ENCODE measurements at places on chromosomes 2 and 18. TPM values are rescaled to one million over a fixed set of nuclear protein-coding genes. Genes with fewer than 3 reads are reported as not detected.

GRCh38 chr2:36271266-36271665 is 84.3 kb upstream of the CRIM1 start:
- no peak for DNase-seq

GRCh38 chr2:85811180-85812093 is 57.6 kb downstream of the ATOH8 start:
- no peak for DNase-seq

DNA sequence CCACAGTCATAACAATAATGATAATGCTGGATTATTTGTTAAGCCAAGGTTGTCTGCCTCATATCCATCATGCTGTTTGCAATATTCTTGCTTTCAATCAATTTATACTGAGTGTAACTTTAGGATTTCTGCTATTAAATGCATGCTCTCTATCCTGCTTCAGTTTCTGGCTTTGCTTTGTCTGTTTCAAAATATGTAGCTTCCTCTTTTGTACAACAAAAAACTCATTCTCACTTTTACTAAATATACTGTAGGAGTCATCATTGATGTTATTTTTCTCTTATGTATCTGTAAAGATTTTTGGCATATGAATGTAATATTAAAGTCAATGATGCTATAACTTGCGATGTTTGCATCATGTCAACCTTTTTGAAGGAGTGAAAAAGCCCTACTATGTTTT is 149.3 kb downstream of the GPD2 start:
- no peak for DNase-seq

GRCh38 chr2:104539649-104540048 is 314.3 kb upstream of the POU3F3 start:
- DNase-seq: no peak

GRCh38 chr2:161273038-161273760 is 35.0 kb upstream of the PSMD14 start:
- DNase-seq: peak; percentile 18

- DNase-seq: no peak
These were observed 105.0 kb upstream of the SH3BP4 start for GRCh38 chr2:234846599-234847363.

The SERPINB11 gene
- not detected for total RNA-seq
